HCT116 (cell line): ENCODE measurements at places on chromosomes 1 and 21.

- DNase-seq: no peak
Measured at GRCh38 chr1:46459315-46459714, 30.3 kb upstream of the DMBX1 start.

DNA sequence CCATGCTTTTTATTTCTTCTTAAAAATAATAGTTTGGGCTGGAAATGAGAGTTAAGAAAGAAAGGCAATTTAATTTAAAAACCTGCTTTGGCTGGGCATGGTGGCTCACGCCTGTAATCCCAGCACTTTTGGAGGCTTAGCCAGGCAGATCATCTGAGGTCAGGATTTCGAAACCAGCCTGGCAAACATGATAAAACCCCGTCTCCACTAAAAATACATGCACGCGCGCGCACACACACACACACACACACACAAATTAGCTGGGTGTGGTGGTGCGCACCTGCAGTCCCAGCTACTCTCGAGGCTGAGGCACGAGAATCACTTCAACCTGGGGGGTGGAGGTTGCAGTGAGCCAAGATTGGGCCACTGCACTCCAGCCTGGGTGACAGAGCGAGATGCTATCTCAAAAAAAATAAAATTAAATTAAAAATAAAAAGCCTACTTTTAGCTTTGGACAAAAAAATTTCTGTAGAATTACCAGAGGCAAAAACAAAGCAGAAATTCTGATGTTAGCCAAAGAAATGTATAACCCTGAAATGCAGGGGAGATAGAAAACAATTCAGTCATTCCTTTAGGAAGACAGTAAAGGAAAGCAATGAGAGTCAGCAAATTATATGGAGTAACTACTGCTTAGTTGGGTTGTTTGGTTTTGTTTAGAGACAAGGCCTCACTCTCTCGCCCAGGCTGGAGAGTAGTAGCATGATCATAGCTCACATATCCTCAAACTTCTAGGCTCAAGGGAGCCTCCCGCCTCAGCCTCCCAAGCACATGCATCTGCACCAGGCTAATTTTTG, 15.7 kb upstream of the IPP start:
- DNase-seq: no peak

DNA sequence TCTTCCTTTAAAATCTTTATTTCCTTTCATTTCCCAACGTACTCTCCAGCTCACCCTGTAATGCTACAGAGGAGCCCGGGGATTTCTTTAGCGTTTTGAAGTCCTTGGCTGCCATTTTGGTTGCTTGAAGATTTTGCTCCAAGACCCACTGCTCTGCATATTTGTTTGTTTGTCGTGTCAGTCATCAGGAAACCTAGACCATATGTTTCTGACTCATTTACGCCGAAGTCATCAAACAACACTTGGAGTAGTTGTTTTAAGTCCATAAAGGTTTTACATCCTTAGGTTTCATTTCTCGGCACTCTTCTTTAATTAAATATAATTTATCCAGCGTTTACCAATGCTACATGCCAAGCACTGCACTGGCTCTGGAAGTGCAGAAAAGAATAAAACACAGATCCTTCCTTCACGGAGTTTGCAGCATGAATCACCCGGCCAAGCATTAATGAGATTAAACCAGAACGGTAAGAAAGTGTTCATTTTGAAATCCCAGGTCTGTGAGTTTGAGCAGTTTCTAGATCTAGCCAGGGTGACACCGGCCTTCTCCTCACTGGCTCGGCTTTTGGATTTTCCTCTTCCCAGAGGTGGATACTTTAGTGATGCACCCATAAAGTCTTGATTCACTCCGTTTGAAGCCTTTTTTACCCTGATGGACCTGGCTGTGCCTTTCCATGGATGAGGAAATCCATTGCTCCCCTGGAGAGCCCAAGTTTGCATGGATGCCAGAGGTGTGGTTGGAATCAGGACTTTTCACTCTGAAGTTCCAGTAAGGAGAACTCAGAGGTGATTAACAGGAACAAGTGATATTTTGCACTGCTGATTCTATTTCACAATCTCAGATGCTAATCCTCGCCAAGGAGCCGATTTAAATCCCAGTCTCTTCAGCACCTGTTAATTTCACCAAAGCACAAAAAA, 109.3 kb downstream of the KAZN start:
- DNase-seq: no peak

DNA sequence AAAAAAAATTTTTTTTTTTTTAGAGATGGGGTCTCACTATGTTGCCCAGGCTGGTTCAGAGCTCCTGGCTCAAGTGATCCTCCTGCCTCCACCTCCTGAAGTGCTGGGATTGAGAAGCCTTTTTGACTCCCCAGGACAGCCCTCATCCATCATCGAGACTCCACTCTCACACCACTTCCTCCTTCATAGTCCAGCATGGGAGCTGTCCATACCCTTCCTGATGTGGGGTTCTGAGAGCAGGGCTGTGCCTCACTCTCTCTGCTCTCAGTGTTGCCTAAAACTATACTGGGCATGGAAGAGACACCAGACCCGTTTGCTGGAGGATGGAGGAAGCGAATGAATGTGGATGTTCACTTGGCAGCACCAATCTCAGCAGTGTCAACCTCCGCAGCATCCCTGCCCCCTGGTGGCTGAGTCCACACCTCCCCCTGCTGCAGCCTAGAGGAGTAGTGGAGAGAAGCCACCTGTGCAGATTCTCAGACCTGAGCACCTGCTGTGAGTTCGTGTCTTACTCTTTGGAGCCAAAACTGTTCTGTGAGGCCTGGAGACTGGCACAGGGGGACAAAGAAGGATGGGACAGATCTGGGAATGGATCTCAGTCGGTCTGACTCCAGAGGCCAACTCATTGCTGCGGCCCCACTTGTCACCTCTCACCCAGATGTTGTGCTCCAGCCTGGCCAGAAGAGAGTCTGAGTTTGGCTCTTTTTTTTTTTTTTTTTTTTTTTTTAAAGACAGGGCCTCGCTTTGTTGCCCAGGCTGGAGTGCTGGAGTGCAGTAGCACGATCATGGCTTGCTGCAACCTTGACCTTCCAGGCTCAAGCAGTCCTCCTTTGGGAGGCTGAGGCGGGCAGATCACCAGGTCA, 17.7 kb downstream of the TINAGL1 start:
- DNase-seq: peak; percentile 68

GRCh38 chr21:27110956-27111355, 144.1 kb upstream of the ADAMTS5 start:
- no peak for DNase-seq

GRCh38 chr1:100710906-100711682, 8.4 kb upstream of the VCAM1 start:
- DNase-seq: no peak

- no peak for DNase-seq
Measured at GRCh38 chr1:152972196-152972886, 1.9 kb downstream of the SPRR4 start.

DNA sequence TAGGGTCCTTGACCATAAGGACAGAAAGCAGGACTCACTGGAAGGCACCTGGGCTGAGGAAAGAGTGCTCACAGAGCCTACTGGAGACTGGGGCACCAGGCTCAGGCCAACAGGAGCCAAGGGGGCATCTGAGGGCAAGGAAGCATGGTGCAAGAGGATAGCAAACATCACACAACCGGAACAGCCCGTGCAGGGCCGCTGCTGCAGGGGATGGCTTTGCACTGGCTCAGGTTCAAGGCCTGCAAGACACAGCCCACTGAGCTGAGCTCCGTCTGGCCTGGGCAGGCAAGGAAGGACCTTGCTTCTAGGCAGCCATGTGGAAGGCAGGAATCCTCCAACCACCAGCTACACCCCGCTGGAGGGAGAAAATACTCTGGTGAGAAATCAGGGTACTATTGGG, 59.8 kb upstream of the KIF26B start:
- no peak for DNase-seq

DNA sequence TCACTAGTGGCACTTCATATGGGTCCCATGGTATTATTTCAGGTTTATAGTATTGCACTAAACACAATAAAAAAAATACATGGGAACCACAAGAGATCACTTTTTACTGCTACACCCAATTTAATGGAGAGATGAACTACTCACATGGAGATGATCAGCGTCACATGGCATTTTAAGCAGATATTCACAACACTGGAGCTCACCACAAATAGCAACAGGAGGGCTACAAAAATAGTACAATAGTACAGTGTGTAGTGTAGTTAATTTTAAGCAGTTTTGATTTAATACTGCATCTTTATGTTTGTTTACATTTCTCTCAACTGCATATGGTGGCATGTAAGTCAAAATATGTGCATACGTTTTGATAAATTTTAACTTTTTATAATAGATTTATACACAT, 31.0 kb downstream of the SNX7 start:
- no peak for DNase-seq

- no peak for DNase-seq
Measured at GRCh38 chr1:22089134-22089571, 36.6 kb downstream of the CDC42 start.

DNA sequence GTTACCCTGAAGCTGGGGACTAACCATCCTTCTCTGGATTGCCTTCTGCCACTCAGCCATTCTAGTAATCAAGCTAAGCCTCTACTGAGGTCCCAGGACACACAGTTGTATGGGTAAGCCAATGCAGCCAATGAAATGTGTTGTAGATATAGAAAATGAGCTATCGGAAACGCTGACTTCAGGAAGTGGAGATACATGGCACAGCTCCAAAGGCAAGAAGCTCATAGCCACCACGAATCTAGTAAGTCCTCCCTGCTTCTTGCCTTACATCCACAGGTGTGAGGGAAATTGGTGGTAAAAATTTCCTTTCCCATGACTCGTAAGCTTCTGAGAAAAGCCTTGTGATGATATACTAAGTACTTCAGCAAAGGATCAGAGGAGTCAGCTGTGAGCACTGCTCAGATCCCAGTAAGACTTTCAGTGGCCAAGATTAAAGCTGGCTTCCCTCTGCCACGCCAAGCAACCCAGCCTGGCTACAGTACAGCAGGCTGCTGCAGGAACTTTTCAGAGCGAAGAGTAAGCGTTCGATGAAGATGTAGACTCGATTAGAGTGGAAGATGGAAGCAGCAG, 117.7 kb downstream of the SIM2 start:
- no peak for DNase-seq

GRCh38 chr1:216822480-216822879, 99.3 kb upstream of the ESRRG start:
- DNase-seq: no peak

- DNase-seq: no peak
Measured at GRCh38 chr1:156372876-156373275, 3.9 kb downstream of the RHBG start.

DNA sequence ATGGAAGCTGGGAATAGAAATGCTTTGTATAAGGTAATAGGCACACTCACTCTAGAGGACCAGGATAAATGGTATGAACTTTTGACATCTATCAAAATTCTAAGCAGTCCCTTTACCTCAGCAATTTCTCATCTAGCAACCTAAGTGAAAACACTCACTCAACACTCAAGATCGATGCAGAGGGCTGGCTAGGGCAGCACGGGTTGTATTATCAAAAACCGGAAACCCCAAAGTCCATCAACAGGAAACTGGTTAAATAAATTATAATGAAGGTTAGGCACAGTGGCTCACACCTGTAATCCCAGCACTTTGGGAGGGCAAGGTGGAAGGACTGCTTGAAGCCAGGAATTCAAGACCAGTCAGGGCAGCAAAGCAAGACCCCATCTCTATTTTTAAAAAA, 9.4 kb downstream of the USP48 start:
- DNase-seq: no peak

DNA sequence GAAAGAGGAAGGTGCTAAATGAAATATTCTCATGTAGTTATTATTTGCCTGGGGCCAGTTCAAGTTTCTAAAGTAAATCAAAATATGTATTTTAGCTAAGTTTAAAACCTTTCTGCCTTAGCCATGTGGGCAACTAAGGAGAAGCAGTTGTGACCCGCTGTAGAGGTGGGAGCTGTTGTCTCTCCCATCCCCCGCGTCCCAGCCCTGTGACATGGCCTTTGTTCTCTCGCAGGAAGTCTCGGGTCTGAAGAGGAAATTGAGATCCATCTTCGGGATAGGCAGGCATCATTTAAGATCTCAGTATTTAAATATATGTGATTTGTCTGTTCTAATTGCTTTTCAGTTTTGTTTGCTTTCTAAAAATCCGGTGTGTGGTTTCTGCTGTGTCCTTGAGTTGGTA, 121.5 kb downstream of the CAMTA1 start:
- DNase-seq: no peak

DNA sequence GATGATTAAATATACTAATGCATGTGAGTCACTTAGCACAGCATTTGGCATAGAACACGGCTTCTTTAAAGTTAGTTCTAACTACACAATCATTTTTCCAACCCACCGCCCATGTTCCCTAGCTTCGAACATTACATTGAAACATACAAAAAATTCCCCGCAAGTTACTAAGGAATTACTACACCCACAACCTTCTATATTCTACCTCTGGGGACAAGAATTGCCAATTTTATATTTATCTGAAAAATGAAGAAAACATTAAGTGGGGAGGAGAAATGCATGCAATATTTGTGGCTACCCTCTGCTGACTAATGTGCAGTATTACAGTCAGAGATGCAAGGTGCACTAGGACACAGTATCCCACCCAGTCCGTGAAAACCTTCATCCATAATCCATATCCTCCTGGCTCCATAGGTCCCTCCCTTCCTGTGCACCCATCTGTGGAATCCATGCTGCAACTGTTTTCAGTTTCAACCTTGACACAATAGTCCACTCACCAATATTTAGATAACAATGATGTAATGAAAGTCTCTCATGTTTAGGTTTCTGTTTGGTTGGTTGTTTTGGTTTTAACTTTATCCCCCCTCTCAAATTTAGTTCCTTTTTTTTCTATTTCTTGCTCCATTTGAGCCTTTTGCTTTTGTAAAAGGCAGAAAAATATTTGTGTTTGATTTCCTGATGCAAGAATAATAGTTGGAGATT, 31.6 kb downstream of the RGS5 start:
- no peak for DNase-seq

DNA sequence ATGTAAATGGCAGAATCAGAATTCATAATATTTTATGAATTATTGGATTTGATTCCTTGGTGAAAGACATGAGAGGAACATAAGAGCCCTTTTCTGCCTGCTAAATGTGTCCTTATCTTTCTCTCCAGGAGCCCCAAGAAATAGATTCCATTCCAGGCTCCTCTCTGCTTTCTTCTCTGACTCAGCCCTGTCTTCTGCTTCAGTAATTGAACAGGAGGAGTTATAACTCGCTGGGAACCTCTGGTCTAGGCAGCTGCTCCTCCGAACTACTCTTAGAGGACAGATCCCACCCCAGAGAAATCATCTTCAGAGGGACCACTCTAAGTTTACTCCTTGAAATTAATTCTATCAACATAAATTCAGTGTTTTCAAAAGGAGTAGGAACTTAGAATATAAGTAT, 78.4 kb downstream of the RGS21 start:
- DNase-seq: no peak

GRCh38 chr1:26290122-26290881, 10.4 kb downstream of the SH3BGRL3 start:
- no peak for DNase-seq

GRCh38 chr1:112510340-112510739, 1.6 kb downstream of the WNT2B start:
- DNase-seq: no peak
